Memory B cell (primary cell): ENCODE measurements at places on chromosomes 6 and 20.

DNA sequence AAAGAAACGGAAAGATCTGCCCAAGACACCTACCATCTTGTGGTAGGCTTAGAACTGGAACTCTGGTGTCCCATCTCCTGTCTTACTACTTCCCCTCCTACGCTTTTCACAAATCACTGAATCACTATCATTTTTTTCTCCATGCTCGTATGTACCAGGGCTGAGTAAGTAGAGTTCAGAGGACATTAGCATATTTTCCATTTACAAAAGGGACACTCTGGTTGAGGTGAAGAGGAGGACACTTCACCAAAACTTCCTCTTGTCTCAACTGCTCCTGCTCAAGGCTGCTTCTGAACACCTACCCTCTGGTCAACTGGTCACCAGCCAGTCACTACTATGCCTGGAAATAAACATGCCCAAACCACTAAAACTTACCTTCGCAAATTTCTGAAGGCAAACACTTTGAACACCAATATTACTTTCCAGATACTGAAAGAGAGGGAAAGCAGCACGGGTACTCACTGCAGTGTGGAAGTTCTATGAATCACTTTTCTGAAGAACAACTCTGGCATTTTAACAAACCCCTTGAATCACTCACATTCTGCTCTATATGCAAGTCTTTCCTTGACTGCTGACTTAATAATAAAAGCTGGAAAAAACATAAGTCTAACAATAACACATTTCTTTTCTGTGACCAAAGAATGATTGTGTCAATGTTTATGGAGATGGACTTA, 123.3 kb downstream of the INSM1 start:
- DNase-seq = no peak

DNA sequence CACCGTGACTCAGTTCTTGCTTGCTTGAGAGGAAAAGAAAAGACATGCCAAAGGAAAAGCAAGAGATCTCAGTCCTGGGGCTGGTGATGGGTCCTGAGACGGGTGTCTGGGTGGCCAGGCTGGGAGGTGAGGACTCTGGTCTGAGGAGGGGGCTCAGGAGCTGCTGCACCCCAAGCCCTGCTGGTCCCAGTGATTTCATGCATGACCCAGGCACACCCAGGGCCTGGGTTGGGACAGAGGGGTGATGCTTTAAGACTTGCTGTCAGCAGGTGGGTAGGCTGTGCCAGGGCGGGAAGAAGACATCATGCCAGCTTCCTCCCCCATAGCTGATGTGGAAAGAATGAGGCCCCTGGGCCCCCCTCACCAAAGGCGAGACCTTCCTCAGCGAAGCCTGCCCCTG, 65.1 kb upstream of the PMEPA1 start:
- no peak for DNase-seq

DNA sequence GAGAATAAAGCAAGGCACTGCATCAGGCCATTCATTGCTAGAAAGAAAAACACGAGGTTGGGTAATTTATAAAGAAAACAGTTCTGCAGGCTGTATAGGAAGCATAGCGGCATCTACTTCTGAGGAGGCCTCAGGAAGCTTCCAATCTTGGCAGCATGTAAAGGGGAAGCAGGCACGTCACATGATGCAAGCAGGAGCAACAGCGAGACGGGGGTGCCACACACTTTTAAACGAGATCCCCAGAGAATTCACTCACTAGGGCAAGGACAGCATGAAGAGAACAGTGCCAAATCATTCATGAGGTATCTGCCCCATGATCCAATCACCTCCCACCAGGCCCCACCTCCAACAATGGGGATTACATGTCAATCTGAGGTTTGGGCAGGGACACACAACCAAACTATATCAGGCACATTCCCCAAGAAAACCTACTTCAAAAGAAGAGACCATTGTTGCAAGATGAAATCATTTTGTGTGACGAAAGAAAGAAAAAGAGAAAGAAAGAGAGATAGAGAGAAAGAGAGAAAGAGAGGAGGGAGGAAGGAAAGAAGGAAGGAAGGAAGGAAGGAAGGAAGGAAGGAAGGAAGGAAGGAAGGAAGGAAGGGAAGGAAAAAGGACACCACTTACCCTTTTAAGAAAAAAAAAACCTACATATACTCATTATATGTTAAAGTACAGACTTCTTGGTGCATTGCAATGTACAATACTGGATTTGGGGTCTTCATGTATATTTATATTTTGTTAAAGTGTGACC, 95.9 kb upstream of the PLEKHG1 start:
- DNase-seq = no peak

DNA sequence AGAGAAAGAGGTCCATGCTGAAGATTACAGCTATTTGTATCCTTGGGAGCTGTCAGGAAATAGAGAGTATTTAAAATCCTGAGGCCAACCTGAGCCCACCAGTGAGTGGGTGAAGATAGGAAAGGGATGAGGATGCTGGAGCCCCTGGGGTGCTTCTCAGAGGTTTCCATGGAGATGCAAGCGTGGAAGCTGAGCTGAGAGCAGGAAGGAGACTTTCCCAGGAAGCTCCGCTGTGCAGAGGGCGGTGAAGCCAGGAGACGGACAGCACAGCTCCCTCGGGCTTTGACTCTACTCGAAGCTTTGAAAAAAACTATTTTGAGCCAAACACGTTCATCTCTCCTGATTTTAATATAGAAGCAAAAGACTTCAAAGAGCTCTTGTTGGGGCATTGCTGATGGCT, 222.1 kb downstream of the SMOC2 start:
- no peak for DNase-seq

DNA sequence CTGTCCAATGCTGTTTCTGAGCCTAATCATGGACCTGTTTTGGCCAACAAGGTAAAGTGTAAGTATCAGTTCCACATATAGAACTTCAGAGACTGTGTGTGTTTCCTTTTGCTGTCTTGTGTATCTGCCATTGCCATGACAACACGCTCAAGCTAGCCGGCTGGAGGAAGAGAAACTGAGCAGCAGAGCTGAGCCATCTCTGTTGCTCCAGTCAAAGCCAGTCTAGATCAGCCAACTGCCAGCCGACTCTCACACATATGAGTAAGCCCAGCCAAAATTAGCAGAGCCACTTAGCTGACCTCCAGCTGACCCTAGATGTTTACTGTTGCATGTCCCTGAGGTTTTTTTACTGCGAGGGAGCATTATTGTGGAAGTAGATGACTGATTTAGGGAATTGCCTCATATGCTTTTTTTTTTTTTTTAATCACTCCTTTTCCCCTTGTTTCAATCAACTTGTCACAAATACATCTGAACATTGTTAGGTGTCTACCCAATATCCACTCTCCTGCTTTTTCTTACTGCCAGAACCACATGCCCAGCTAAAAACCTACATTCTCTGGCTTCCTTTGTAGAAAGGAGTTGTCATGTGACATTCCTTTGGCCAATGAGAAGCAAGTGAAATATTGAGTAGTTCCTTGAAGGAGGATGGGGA, 304.3 kb upstream of the SUPT3H start:
- peak; percentile 39 for DNase-seq

DNA sequence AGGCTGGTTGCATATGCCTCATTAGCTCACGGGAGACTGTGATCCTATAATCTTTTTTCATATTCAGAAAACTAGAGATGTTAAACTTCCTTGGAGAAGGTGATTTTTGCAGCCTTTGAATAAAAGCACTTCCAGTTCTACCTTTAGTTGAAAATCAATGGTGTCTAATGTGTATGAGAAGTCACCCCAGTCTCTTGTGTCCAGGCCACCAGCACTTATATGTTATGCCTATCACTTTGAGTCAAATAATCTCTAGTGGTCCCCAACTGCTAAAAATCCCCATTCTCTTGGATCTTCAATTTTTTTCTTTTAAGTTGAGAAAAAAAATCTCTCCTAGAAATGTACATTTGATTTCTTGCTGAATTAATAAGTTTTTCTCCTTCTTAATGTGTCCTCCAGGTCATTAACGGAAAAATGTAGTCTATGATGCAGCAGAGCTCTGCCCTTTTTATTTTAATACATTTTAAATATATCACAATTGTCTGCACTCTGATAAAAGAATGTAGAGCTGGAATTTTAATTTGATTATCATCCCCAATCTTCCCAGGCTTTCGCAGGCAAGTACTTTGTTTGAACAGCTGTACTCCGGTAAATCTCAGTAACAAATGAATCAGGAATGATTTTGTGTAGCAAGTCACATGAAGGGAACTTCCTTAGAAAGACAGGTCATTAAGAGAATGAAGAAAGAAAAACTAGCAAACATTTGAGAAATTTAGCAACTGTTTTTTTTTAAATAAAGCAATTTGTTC, 147.0 kb downstream of the SOX4 start:
- no peak for DNase-seq

- DNase-seq = no peak
Observed at GRCh38 chr6:26478985-26479278, 21.2 kb upstream of the BTN1A1 start.

- no peak for DNase-seq
Observed at GRCh38 chr6:8157839-8158238, 55.5 kb upstream of the EEF1E1 start.

GRCh38 chr6:39923861-39924260, 10.4 kb downstream of the MOCS1 start:
- no peak for DNase-seq
